ENCODE measurements at places on chromosomes 13 and 19.
A peak's percentile ranks its signal among the peaks of the same experiment; 100 is the strongest.

- no peak for DNase-seq
Measured at GRCh38 chr19:31261603-31262212, 87.5 kb downstream of the TSHZ3 start.

DNA sequence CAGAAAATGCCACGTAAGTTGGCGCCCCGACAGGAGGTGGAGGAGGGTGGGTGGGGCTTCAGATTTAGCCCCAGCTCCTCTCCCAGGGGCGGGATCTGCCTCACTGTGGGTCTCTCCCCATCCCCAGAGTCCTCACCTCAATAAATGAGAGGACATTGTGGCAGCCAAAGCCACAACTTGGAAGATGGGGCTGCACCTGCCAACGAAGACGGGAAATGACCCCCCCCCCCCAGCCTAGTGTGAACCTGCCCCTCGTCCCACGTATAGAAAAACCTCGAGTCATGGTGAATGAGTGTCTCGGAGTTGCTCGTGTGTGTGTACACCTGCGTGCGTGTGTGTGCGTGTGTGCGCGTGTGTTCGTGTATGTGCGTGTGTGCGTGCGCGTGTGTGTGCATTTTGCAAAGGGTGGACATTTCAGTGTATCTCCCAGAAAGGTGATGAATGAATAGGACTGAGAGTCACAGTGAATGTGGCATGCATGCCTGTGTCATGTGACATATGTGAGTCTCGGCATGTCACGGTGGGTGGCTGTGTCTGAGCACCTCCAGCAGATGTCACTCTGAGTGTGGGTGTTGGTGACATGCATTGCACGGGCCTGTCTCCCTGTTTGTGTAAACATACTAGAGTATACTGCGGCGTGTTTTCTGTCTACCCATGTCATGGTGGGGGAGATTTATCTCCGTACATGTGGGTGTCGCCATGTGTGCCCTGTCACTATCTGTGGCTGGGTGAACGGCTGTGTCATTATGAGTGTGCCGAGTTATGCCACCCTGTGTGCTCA is 1.5 kb upstream of the TRAPPC5 start:
- peak; percentile 8 for DNase-seq

- no peak for DNase-seq
Measured at GRCh38 chr13:107852072-107852471, 363.3 kb downstream of the LIG4 start.

- no peak for DNase-seq
Measured at GRCh38 chr13:92913840-92914239, 312.8 kb upstream of the GPC6 start.

GRCh38 chr13:50080203-50080910 is 65.1 kb downstream of the KCNRG start:
- DNase-seq = peak; percentile 66

DNA sequence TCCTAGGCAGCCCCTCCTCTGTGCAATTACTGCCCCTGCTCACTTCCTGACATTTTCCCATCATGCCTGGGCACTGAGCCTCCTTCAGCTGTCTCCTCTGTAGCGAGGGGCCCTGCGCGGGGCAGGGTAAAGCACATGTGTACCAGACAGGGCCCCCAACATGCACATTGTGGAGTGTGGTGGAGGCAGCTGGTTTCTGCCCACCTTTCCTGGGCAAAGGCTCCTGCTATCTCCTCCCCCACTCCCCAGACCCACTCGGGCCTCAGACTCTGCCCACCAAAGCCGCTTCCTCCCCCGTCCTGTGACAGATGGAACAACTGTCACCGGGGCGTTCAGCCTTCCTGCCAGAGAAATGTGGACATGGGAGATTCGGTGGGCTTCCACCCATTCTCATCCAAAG is 2.9 kb upstream of the KPTN start:
- DNase-seq = no peak

- no peak for DNase-seq
Measured at GRCh38 chr19:50290011-50290410, 39.2 kb downstream of the KCNC3 start.

DNA sequence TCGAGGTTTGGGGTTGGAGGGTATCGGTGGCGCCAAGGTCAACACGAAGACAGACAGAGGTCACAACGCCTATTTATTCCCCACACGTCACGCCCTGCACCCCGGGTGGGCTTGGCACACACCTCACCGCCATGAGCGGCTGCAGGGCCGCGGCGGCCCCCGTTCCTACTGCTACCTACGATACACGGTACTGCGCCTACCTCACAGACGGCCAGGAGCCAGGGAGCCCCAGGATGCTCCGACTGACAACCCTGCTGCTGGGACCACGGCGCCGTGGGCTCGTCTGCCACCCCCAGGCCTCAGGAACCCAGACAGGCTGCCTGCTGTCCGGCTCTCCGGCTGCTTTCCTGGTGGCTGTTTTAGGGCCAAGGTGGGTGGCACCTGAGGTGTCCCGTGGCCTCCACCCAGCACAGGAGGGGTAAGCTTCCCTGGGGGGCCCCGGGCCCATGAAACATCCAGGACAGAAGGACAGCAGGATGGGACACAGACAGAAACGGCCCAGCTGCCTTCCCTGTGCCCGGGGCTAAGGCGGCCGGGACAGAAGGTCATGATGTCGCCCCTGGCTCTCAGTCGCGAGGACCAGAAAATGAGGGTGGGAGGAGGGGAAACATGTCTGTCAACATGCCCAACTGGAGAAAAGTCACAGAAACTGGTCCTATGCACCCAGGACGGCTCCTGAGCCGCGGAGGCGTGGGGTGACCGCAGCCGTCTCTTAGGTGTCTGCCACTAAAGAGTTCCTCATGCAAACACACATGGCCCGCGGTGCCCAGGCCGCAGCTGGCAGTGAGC is 15.0 kb upstream of the SLC39A3 start:
- DNase-seq = no peak

DNA sequence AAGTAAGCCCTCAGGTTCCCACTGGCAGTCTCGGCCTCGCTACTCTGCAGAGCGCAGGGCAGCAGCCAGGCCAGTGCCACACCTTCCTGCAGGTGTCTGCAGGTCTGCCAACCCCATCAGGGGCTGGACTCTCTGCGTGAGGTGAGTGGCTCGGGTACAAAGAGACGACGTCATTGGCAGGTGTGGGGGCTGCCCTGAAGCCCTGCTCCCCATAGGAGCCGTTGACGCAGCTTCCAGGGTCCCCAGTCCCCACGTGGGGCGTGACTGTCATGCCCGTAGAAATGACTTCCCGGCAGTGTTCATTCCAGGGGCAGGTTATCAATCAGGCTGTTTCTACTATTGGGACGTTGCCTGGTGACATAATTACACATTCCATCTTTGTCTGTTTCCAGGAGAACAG is 15.3 kb upstream of the GJB6 start:
- no peak for DNase-seq

GRCh38 chr13:92573467-92574057 is 653.0 kb upstream of the GPC6 start:
- no peak for DNase-seq

DNA sequence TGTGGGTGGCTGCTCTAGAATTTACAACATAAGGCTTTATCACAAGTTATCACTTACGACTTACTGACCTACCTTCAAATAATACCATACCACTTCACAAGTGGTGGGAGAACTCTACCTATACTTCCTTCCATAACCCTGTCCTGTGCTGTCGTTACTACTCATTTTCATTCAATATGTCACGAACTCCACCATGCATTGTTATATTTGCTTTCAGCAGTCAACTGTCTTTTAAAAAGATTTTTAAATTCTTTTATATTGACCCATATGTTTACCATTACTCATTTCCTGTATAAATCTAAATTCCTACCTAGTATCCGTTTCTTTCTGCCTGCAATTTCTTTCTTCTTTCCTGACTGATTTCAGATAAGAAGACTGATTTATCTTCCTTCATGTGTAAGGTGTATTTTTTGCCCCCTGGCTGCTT is 200.0 kb downstream of the KLF12 start:
- DNase-seq = peak; percentile 27

DNA sequence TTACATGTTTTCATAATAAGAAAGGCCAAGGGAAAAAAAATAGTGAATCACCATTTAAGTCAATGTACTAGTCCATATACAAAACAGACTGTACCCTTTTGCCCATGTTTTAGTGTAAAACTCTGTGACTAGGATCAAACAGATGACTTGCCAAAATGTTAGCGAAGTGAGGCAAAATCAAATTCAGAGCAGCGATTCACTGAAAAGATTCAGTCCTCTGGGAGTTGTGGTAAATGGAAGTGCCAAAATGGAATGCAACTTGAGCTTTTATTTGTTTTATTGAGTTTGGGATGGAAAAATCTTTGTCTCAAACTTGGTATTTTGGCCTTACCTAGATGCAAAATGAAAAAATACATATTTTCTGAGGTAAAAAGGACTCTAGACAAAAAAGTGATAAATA is 9.1 kb downstream of the CDADC1 start:
- no peak for DNase-seq

Data from EH (cell line).